NCI-H510A (cell line): ENCODE measurements at places on chromosomes 6 and 20.

DNA sequence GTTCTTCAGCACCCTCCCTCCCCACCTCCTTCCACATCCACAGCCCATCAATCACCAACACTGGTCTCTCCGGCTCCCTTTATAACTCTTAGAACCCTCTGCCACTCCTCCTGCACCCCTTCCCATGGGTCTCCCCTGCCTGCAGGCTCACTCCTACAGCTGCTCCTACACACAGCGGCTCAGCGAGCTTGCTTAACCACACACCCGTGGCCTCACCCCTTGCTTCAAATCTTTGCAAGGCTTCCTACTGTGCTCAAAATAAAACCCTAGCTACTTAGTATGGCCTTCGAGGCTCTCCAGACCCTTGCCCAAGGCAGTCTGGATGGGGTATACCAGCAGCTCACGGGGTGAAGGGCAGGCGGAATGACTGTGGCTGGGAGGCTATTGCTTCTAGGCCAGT, 63.7 kb downstream of the JPH2 start:
- DNase-seq = no peak

GRCh38 chr6:121236984-121237383, 97.3 kb downstream of the TBC1D32 start:
- DNase-seq = no peak

DNA sequence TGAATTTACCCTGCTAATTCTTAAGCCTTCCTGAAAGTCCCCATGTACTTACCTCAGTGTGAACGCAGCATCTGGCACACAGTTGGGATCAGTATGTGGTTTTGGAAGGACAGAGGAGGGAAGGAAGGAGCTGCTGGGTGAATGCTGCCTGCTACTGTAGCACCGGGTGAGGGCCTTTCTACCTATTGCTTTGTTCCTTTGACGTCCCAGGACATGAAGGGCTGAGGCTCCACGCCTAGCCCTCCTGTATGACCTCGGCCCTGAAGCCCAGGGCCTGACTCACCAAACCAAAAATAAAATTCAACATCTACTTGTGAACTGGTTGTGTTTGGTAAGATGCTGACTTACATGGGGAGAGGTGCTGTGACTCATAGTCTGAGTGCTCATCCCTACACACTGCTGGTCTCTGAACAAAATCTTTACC, 51.1 kb downstream of the ARID1B start:
- DNase-seq = no peak

DNA sequence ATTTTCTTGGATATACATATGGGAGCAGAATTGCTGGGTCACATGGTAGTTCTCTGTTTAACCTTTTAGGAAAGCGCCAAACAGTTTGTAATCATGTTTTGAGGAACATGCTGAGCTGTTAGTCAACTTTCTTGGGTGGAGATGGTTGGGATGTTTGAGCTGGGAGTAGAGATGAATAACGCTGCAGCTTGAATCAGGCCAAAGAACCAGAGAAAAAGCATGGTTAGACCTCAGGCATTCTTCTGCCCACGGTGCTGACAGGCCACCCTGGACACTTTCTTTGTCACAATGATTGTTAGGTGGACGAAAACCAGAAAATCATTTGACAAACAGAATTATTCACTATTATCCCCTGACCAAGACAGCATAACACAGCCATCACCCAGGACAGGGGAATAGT, 66.8 kb downstream of the PRDM1 start:
- DNase-seq = no peak

DNA sequence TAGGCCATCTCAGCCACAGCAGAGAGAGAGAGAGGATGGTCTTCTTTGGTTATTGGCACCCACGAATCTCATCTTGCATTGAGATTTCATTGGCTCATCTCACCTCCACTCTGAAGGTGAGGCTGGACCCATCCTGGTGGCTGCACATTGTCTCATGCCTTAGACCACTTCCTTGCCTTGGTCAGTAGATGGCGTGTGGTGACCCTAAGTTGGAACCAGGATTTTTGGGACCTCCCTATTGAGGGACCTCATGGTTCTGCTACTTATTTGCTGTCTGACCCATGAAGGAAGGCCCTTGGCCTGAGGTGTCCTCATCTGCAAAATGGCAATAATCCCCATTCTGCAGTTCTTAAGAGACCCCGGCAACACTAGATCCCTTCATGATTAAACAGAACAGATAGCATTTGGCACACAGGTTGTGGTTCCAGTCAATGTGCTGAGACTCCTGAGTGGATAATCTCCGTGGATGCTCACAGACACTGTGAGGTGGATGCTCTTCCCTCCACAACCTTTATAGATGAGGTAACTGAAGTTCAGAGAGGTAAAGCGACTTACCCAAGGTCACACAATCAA, 21.5 kb upstream of the AAR2 start:
- no peak for DNase-seq

DNA sequence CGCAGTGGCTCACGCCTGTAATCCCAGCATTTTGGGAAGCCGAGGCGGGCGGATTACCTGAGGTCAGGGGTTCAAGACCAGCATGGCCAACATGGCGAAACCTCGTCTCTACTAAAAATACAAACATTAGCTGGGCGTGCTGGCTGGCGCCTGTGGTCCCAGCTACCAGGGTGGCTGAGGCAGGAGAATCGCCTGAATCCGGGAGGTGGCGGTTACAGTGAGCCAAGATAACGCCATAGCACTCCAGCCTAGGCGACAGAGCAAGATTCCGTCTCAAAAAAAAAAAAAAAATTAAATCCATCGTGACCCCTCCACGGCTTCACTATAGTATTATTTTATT, 1.2 kb upstream of the CPNE1 start:
- DNase-seq = no peak

GRCh38 chr6:28160233-28160632, 18.6 kb downstream of the ZKSCAN8 start:
- DNase-seq = no peak

DNA sequence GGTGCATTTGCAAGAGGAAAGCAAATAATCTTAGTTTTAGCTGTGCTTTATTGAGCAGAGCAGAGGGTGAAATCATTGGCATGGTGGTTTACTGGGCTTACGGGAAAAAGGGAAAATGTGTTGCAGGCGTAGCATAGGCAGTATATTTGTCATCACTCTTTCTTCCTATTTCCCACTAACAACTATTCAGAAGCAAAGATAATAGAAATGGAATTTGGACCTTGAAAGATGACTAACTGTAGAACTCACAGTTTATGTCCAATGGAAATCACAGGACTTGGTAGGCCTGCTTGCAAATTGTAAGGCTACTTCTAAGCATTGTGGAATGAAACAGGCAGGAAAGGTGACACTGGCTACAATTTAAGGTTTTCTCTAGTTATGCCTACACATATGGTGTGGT, 611.9 kb upstream of the MAN1A1 start:
- no peak for DNase-seq

GRCh38 chr6:151113641-151114040, 126.1 kb upstream of the AKAP12 start:
- no peak for DNase-seq

- no peak for DNase-seq
Observed at GRCh38 chr20:45649312-45649863, 18.3 kb upstream of the WFDC9 start.

GRCh38 chr6:148952147-148953035, 205.6 kb downstream of the UST start:
- no peak for DNase-seq

DNA sequence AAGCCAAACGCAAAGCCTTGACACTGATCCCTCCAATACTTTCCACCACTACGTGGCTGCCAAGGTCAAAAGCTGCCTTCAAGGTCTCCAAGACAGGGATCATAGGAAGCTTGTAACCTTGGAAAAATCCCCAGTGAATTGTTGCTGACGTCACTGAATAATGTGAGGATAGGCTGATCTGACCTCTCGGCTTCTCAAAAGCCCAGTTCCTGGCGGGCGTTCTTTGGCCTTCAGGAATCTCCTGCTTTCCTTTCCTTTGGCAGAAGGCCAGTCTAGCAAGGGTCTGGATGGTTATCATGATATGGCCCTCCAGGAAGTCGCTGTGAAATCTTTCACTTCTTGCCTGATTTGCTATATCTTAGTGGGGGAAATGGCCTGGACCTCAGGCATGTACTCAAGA, 61.4 kb upstream of the TNFAIP3 start:
- no peak for DNase-seq
